Lung (tissue), 17 donors: ENCODE measurements at places on chromosomes 6 and 20. TPM values are rescaled to one million over a fixed set of nuclear protein-coding genes. Genes with fewer than 3 reads are reported as not detected.

RTF2 gene
- 98.8 TPM for total RNA-seq

GOPC gene
- total RNA-seq, result 54.5 TPM

RBCK1 gene
- 58.3 TPM for total RNA-seq

CCR6 gene
- total RNA-seq, result 0.31 TPM

GABRR2 gene
- total RNA-seq, result 1.3 TPM

C6orf141 gene
- 4.0 TPM for total RNA-seq

PPP1R14C gene
- 20.1 TPM for total RNA-seq

EPPIN gene
- total RNA-seq, result 1.3 TPM

DNA sequence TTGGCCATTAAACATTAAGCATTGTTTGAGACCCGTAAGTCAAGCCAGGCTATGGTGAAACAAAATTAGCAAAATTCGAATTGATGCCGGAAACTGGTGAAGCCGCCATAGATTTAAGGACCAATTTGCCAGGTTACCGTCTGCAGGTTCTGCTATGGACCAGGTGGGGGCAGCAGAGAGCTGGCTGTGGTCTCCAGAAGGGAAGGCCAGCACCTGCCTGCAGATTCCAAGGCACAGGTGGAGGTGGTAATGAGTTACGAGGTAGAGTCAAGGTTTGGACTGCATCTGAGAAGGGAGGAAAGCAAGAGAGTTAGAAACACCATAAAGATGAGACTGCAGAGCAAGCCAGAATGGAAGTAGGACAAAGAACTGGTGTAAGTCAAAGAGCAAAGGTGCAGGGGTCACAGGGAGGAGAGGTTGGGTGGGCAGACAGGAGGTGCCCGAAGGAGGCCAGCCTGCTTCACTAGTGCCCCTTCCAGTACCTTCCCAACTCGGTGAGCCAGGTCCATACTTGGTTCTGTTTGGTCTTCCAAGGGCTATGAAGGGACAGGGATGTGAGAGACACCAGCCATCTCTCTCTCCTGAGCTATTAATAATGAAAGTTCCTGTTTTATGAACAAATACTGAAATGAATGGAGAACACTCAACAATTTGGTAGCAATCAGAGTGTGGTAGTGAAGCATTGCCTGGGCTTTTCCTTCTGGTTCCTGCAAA is 131.6 kb upstream of the ESR1 start:
- H3K4me3 ChIP-seq, result no peak overlapping the region
- no peaks in the 10 kb centered on the region for H3K36me3 ChIP-seq
- no peaks in the 10 kb centered on the region for H3K4me1 ChIP-seq

DNA sequence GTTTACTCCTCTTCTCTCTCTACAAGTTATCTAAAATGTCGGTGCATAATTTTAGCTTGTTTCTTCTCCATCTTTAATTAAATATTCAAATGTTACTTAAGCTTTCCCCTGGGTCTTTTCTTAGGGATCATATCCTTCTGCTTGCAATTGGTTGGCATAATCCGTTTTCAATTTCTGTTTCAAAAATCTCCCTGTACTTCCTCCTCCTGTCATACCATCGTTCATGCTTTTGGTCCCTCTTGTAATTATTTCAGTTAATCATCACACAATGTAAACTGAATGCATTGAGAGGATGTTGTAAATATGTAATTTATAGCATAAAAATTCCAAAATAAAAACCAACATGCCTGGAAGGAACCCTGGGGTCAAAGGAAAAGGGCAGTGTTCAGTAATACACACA is 189.2 kb upstream of the RAB32 start:
- no peak overlapping the region for H3K27ac ChIP-seq
- no peaks in the 10 kb centered on the region for H3K4me1 ChIP-seq
- H3K27me3 ChIP-seq, result no peaks in the 10 kb centered on the region
- DNase-seq, result no peak

- DNase-seq, result no peak
- no peaks in the 10 kb centered on the region for H3K4me1 ChIP-seq
- H3K36me3 ChIP-seq, result no peaks in the 10 kb centered on the region
- H3K27me3 ChIP-seq, result no peaks in the 10 kb centered on the region
These were observed 177.8 kb upstream of the GGTLC1 start for GRCh38 chr20:24166412-24166811.

GRCh38 chr20:2515203-2515602 is 6.5 kb upstream of the ZNF343 start:
- DNase-seq, result no peak
- H3K36me3 ChIP-seq, result no peaks in the 10 kb centered on the region
- H3K27ac ChIP-seq, result no peak overlapping the region
- H3K4me3 ChIP-seq, result no peak overlapping the region
- no peaks in the 10 kb centered on the region for H3K27me3 ChIP-seq

- DNase-seq, result no peak
- H3K27me3 ChIP-seq, result no peaks in the 10 kb centered on the region
- H3K27ac ChIP-seq, result no peak overlapping the region
- H3K36me3 ChIP-seq, result no peaks in the 10 kb centered on the region
- no peaks in the 10 kb centered on the region for H3K4me1 ChIP-seq
These were observed 216.6 kb upstream of the UFL1 start for GRCh38 chr6:96304997-96305396.

GRCh38 chr6:10643201-10643651 is 51.2 kb downstream of the C6orf52 start:
- no peaks in the 10 kb centered on the region for H3K27me3 ChIP-seq
- no peaks in the 10 kb centered on the region for H3K4me1 ChIP-seq
- H3K4me3 ChIP-seq, result no peak overlapping the region
- no peak for DNase-seq

- H3K36me3 ChIP-seq, result peaks cover 6% of the 10 kb centered on the region
- no peak overlapping the region for H3K27ac ChIP-seq
- H3K4me1 ChIP-seq, result no peaks in the 10 kb centered on the region
- no peaks in the 10 kb centered on the region for H3K27me3 ChIP-seq
- DNase-seq, result no peak
- H3K4me3 ChIP-seq, result no peak overlapping the region
These were observed 33.4 kb downstream of the PLN start for GRCh38 chr6:118581489-118581959.

- no peak for DNase-seq
- no peaks in the 10 kb centered on the region for H3K27me3 ChIP-seq
- H3K4me1 ChIP-seq, result no peaks in the 10 kb centered on the region
- H3K36me3 ChIP-seq, result no peaks in the 10 kb centered on the region
- no peak overlapping the region for H3K27ac ChIP-seq
- no peak overlapping the region for H3K4me3 ChIP-seq
These were observed 159.1 kb downstream of the TBX18 start for GRCh38 chr6:84605298-84605697.

DNA sequence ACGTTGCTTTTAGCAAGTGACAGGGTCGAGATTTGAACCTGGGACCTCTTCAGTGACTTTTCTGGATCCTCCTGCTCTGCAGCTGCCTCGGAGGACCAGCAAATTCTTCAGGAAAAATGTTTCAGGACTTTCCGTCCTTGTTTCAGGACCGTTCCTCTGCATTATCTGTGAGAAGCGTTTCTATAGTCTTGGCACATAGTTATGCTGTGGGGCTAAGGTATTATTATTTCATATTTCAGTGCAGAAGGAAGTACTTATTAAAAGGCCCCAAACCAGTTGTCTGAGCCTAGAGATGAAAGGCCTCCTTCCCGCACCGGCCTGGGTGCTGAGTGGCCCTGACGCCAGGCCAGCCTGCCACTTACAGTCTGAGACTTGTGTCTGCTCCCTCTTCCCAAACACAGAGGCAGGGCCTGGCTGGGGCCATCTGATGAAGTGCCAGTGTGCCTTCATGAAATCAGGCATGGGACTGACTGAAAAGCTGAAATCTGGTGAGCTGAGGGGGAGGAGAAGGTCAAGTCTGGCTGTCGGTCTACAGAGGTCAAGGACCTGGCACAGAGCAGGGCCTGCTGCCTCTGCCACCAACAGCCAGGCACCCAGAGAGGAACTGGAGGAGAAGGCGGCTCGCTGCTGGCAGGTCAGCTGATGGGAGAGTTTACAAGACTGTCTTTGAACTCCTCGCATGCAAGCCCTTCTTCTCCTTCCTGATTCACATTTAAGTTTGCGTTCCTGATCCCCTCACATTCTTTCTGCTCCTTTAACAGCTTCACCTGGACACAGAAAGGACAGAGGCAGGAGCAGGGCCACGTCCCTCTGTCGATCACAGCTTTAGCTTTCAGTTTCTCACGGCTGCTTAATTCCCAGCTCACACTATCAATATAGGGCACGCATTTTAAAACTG is 8.9 kb upstream of the QKI start:
- H3K4me1 ChIP-seq, result peaks cover 8% of the 10 kb centered on the region
- peak overlapping the region; percentile 95 for H3K27ac ChIP-seq
- H3K36me3 ChIP-seq, result no peaks in the 10 kb centered on the region
- H3K4me3 ChIP-seq, result no peak overlapping the region

- DNase-seq, result no peak
- no peak overlapping the region for H3K4me3 ChIP-seq
- no peaks in the 10 kb centered on the region for H3K36me3 ChIP-seq
These were observed 657.7 kb upstream of the CITED2 start for GRCh38 chr6:140032189-140032588.

GRCh38 chr6:156776470-156776839 is 723 bp upstream of the ARID1B start:
- peak overlapping the region; percentile 99 for H3K27ac ChIP-seq
- H3K36me3 ChIP-seq, result no peaks in the 10 kb centered on the region
- H3K4me1 ChIP-seq, result no peaks in the 10 kb centered on the region

GRCh38 chr6:75418233-75418632 is 75.4 kb downstream of the FILIP1 start:
- H3K4me3 ChIP-seq, result no peak overlapping the region
- no peaks in the 10 kb centered on the region for H3K27me3 ChIP-seq
- H3K27ac ChIP-seq, result no peak overlapping the region

GRCh38 chr6:25127076-25127837 is 151.9 kb upstream of the CARMIL1 start:
- no peaks in the 10 kb centered on the region for H3K27me3 ChIP-seq
- peaks cover 2% of the 10 kb centered on the region for H3K36me3 ChIP-seq
- no peaks in the 10 kb centered on the region for H3K4me1 ChIP-seq
- no peak overlapping the region for H3K27ac ChIP-seq

DNA sequence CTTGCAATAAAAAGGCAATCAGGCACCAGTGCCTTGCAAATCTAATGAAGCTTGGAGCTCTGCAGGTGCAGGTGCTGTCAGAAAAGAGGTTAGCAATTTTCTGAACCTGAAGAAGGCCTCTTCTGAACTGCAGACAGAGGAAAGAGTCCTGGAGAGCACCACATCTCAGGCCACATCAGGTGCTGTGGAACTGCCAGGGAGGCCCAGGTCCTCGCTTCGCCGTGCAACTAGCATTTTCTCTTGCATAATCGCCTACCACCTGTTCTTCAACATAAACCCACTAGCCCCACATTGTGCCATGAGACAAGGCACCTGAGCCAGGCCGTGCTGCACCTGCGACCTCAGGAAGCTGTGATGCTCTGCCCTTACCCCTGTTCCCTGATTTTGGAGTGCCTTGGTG is 187.6 kb downstream of the DTNBP1 start:
- H3K27me3 ChIP-seq, result no peaks in the 10 kb centered on the region
- H3K27ac ChIP-seq, result peak overlapping the region; percentile 41
- peaks cover 38% of the 10 kb centered on the region for H3K4me1 ChIP-seq
- H3K4me3 ChIP-seq, result no peak overlapping the region
- H3K36me3 ChIP-seq, result peaks cover 1% of the 10 kb centered on the region
- DNase-seq, result no peak

DNA sequence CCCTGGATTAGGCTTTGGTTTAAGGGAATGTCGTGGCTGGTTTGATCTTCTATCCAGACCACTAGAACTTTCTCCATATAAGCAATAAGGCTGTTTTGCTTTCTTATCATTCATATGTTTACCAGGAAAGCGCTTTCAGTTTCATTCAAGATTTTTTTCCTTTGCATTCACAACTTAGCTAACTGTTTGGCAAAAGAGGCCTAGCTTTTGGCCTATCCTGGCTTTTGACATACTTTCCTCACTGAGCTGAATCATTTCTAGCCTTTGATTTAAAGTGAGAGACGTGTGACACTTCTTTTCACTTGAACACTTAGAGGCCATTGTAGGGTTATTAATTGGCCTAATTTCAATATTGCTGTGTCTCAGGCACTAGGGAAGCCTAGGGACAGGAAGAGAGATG is 1.7 kb upstream of the FAM50B start:
- H3K4me3 ChIP-seq, result no peak overlapping the region
- no peaks in the 10 kb centered on the region for H3K36me3 ChIP-seq
- H3K27ac ChIP-seq, result peak overlapping the region; percentile 31
- no peaks in the 10 kb centered on the region for H3K27me3 ChIP-seq

DNA sequence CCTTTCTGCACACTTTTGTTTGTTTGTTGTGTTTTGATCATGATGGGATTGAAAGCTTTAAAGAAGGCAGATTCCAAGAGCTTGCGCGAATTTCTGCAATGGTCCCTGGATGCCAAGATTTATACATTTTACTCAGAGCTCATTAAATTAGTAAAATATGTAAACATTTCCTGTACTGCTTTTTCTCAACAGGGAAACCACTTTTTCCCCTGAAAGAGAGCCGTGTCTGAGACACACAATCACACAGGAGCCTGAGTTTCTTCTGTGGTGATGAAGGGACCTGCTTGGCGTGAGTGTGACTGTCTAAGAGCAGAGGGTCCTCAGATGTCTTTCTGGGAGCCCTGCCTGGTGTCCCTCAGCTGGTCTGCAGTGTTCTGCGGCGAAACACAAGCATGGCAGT is 12.1 kb upstream of the TAGAP start:
- no peaks in the 10 kb centered on the region for H3K4me1 ChIP-seq
- H3K4me3 ChIP-seq, result no peak overlapping the region
- DNase-seq, result no peak
